ENCODE measurements at places on chromosomes 12 and 14. TPM values are rescaled to one million over a fixed set of nuclear protein-coding genes. Genes with fewer than 3 reads are reported as not detected.

CLEC2B gene
- total RNA-seq, result 1.3 TPM

FAM90A1 gene
- 0.12 TPM for total RNA-seq

ANAPC5 gene
- 90.0 TPM for total RNA-seq

ACOT4 gene
- total RNA-seq, result 1.9 TPM

CMA1 gene
- not detected for total RNA-seq

PSMA3 gene
- total RNA-seq, result 192 TPM

OVCH1 gene
- not detected for total RNA-seq

OLR1 gene
- total RNA-seq, result 1.2 TPM

OR4K13 gene
- total RNA-seq, result not detected

SDSL gene
- 30.6 TPM for total RNA-seq

IGFBP6 gene
- 157 TPM for total RNA-seq

KRT71 gene
- not detected for total RNA-seq

CATSPERB gene
- total RNA-seq, result not detected

KRT79 gene
- total RNA-seq, result 0.08 TPM

HNF1A gene
- total RNA-seq, result 4.0 TPM

MTRFR gene
- total RNA-seq, result 17.4 TPM

GALNT6 gene
- 3.3 TPM for total RNA-seq

NR4A1 gene
- 31.1 TPM for total RNA-seq

TAS2R9 gene
- not detected for total RNA-seq

HAL gene
- 0.58 TPM for total RNA-seq

SERPINA5 gene
- 0.15 TPM for total RNA-seq

CLEC9A gene
- not detected for total RNA-seq

ESYT1 gene
- 64.8 TPM for total RNA-seq

SLC25A47 gene
- total RNA-seq, result not detected

OAS2 gene
- total RNA-seq, result 0.41 TPM

AKAP3 gene
- total RNA-seq, result 0.05 TPM

SERPINA12 gene
- not detected for total RNA-seq

WNT1 gene
- total RNA-seq, result not detected

SLC5A8 gene
- total RNA-seq, result not detected

NKX2-1 gene
- total RNA-seq, result not detected

MFAP5 gene
- not detected for total RNA-seq

TMEM117 gene
- 1.5 TPM for total RNA-seq

STXBP6 gene
- total RNA-seq, result 2.0 TPM

NFATC4 gene
- total RNA-seq, result 0.42 TPM

RPGRIP1 gene
- 0.26 TPM for total RNA-seq

RPS6KL1 gene
- total RNA-seq, result 0.28 TPM

CD27 gene
- not detected for total RNA-seq

ANG gene
- 10.2 TPM for total RNA-seq

PLCZ1 gene
- total RNA-seq, result not detected

CAPZA3 gene
- total RNA-seq, result not detected

FKBP11 gene
- 54.7 TPM for total RNA-seq

SELPLG gene
- 1.2 TPM for total RNA-seq

TECPR2 gene
- 5.7 TPM for total RNA-seq

CLEC6A gene
- not detected for total RNA-seq

GPR132 gene
- total RNA-seq, result 0.63 TPM

TEX52 gene
- not detected for total RNA-seq

GALNT8 gene
- total RNA-seq, result not detected

AACS gene
- total RNA-seq, result 20.2 TPM

ZFP36L1 gene
- 127 TPM for total RNA-seq

CRACR2A gene
- 1.4 TPM for total RNA-seq

ZC2HC1C gene
- 4.1 TPM for total RNA-seq

MYBPC1 gene
- total RNA-seq, result not detected

ZBTB42 gene
- total RNA-seq, result 3.0 TPM

TSPAN9 gene
- 35.2 TPM for total RNA-seq

SYNDIG1L gene
- total RNA-seq, result not detected

FOXM1 gene
- 89.8 TPM for total RNA-seq

LYZ gene
- not detected for total RNA-seq

SYNE3 gene
- 0.38 TPM for total RNA-seq

RNU7-1 gene
- not detected for total RNA-seq
